Activated CD8-positive, alpha-beta memory T cell treated with anti-CD3 and anti-CD28 coated beads for 1 hour (primary cell): ENCODE measurements at places on chromosomes 2 and 18.

- DNase-seq, result no peak
Observed at GRCh38 chr2:109209412-109209811, 80.4 kb downstream of the SH3RF3 start.

- DNase-seq, result no peak
Observed at GRCh38 chr18:23384778-23385736, 68.0 kb upstream of the RIOK3 start.

DNA sequence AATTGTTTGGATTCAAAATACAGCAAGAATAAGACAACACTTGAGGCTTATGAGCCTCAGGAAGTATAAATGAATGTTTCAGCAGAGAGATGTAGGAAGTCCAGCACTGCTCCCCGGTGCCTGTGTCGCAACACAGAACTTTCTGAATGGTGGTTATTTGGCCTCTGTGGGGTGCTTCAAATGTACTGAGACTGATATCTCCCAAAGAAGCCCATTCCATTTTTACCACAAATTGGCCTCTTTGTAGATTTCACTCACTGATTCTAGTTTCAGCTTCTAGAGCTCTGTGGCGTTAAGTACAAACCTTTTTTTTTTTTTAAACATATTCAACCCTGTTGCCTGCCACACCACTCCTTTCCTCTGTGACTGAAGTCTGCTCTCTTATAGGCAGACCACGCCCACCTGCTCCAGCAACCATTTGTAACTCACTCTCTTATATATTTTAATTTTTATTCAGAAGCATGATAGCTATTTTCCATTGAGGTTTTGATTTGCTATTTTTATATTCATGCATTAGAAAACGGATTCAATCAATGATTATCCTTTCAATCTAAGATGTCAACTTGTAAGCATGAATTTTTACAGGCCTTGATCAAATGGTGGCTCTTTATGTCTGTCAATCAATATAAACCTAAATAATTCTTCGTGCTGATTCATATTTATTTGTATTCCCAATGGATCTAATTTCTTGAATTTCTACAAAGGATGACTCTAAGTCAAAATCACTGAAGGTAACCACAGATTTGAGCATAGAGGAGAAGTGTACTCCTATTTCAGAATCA is 277.1 kb upstream of the CCDC68 start:
- no peak for DNase-seq

- DNase-seq, result no peak
Observed at GRCh38 chr18:23528580-23529472, 25.5 kb downstream of the RMC1 start.

DNA sequence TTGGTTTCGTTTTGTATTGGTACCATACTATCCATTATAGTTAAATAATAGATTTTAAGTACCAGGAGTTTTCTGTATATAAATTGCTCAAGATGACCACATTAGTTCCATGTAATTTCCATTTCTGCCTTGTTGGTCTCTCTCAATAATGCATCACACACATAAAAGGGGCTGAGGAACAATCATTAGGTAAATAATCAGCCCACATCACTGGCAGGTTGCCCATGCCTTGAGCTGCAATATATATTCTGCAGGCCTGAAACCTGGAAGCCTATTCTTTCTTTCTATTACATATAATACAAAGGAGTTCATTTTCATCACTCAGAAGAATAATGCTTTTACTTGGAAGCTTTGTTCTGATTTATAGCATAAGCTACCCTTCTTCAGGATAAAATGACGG is 616.1 kb upstream of the PKDCC start:
- DNase-seq, result no peak

DNA sequence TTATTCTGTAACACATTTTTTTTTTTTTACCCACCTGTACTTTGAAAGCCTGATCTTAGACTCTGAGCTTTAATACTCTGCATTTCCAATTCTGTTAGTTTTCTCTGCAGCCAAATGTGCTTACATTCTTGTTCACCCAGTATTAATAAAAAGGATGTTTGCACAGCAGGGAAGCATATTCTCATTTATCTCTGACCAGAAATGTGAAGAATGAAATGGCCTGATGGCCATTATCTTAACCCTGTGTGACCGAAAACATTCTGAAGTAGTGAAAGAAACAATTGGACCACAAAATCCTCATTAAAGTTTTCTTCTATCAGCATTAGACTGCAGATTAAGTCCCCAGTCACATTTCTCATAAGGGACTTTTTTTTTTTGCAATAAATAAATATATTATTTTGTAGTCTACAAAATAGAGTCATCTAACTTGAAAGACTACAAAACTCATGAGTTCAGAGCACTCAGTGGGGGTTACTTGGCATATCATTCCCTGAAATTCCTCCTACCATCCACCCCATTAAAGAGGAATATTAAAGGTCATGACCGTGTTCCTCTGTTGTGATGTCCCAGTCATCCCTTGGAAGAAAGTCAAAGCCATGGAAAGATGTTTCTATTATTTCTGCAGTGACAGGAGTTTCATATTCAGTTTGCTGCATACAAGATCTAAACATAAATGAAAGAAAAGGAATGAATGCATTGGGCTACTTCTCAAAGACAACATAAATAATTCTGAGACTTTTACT is 364.4 kb downstream of the RND3 start:
- DNase-seq, result no peak

DNA sequence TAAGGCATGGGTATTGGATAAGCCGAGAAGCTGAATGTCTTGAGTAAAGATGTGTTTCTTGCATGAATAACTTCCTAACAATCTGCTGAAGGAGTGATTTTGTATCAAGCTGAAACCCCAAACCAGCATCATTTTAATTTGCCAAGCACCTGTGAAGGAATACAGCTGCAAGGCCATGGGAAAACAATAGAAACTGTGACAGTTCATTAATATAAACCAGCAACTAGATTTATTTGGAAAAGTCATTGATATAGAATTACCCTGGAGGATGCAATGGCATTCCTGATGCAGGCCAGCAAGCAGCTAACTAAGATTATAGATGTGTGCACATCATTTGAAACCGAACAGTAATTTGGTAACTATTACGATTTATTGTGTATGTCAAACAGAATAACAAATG is 155.7 kb upstream of the TCF4 start:
- no peak for DNase-seq

- no peak for DNase-seq
Observed at GRCh38 chr2:44573996-44574395, 212.2 kb downstream of the CAMKMT start.

DNA sequence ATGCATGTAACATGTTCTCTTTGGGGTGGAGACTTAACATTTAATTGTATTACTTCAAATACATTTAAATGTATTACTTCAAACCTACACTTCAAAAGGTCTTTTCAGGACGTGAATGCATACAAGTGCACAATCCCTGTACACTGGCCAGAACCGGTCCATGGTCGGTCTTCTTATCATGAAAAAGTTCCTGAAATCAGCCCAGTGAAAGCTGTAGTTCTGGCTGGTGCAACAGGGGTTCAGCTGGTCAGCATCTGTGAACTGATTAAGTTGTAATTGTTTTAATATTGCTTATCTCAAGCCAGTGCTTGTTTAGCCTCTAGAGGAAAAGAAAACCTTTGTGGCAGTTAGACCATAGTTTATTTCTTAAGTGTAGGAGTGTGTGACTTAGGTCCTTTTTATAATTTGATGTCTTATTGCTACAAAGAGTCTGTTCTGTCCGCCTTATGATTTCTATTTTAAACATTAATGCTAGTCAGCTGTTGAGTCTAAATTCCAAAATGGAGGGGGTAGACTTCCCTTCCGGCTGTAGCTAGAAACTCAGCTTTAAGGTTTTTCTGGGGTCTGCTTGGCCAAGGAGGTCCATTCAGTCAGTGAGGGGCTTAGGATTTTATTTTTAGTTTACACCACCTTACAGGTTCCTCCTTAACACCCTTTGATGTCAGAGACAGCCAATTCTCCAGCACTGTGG is 768 bp upstream of the CYBRD1 start:
- DNase-seq, result no peak

DNA sequence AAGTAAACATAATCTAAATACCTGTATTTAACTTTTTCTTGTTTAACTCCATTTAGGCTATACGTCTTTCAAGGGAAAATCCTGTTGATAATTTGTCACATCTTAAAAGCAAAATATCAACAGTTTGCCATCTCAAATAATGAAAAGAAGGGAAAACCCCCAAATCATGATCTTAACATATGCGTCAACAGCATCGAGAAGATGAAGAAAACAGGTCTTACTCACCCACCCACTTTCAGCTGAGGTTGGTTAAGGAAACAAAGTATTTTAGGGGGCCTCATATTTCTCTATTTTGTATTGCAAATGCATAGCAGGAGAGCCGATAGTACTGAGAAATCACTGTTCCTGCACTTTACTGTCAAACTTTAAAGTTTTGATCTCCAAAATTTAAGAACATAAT is 143.1 kb upstream of the COPS8 start:
- no peak for DNase-seq

GRCh38 chr2:118016911-118017310 is 3.0 kb upstream of the CCDC93 start:
- DNase-seq, result no peak

- no peak for DNase-seq
Observed at GRCh38 chr2:25339211-25339674, 2.5 kb downstream of the DNMT3A start.

DNA sequence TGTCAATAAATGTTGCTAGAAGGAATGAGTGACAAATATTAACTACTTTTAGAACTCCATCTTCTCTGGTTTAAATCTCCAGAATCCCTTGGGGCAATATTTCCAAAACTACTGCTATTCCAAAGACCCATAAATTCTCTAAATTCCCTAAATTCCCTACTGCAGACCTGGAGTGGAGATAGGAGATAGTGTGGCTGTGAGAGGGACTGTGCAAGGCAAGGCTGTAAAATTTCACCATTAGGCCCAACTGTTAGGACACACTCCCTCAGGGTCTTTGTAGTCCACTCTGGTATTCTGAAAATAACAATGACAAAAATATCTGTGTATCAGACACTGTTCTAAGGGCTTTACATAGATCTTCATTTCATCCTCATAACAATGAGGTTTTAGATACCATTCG is 67.9 kb downstream of the MYL12B start:
- no peak for DNase-seq

DNA sequence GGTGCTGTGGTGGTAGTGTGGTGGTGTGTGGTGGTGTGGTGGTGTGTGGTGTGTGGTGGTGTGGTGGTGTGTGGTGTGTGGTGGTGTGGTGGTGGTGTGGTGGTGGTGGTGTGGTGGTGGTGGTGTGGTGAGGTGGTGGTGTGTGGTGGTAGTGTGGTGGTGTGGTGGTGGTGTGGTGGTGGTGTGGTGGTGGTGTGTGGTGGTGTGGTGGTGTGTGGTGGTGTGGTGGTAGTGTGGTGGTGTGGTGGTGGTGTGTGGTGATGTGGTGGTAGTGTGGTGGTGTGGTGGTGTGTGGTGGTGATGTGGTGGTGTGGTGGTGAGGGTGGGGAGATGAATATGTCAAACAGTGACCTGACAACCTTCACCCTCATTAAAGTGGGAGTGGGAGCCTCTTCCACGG is 55.6 kb upstream of the DLGAP1 start:
- DNase-seq, result no peak

GRCh38 chr18:59055345-59056032 is 84.2 kb upstream of the SEC11C start:
- DNase-seq, result no peak

DNA sequence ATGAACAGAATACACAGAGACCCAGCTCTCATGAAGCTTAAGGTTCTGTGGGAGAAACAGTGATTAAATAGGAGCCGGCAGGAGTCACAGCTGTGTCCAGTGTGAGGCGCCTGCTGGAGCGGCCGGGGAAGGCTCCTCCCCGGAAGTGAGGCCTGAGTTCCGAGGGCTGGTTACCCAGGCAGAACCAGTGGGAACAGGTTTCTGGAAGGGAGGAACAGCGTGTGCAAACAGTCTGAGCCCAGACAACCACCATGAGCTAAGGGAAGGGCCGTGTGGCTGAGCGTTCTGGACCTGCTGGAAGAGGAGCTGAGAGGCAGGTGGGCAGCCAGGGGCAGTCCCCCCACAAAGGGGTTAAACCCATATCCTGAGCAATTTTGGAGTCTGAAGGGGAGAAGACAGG is 26.0 kb upstream of the NPAS2 start:
- no peak for DNase-seq

DNA sequence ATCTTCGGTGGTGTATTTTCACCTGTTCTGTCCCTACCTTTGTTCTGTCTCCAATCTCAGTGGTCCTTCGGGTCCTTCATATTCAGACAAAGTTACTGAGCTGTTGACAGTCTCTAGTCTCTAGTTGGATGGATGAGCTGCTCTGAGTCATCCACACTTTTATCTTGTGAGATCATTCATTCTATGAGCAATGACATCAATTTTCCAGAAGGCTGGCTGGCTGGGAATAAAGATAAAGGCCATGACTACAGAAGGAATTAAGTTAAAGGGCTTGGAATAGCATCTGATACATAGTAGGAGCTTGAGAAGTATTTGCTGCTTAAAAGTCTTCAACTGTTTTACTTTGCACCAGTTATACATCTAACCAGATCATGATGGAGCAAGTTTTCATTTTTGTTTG is 43.1 kb upstream of the SLC39A10 start:
- no peak for DNase-seq

GRCh38 chr2:16647992-16648617 is 17.5 kb downstream of the CYRIA start:
- DNase-seq, result no peak

DNA sequence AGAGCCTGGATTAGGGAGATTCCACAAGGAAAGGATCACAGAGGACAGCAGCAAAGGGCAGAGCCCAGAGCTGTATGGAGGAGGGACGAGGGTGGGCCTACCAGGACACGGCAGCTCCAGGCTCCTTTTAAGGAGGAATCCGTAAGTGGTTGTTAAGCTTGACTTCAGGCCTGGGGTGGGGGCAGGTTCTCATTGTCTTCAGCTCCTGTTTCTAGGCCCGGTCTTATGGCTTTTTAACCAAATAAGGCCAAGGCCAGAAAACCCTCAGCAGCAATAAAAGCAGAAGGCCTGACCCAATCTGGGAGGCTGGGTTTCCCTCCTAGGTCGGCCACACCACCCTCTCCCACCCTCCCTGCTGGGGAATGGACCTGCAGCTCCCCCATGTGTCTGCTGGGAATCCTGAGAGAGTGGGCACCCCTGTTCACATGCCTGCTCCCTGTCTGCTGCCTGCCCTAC is 111.2 kb downstream of the PLB1 start:
- no peak for DNase-seq

GRCh38 chr2:118492335-118492734 is 355.1 kb downstream of the EN1 start:
- DNase-seq, result no peak

DNA sequence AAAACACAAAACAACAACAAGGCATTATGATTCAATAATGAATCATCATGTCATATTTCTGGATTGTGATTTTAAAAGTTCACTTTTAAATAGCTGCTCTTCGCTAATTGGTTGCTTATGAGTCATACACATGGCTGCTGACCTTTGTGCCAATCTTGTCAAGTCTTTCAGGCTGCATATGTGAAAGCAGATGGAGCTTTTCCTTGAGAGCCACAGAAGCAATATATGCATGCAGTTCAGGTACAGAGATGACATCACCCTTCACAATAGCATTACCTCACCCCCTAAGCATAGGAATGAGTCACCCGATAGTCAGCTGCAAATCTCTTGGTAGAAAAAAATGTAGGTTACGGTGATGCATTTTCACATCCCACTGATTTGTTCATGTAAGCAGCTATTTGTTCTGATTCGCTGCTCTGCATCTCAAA is 27.2 kb downstream of the EIF2AK3 start:
- no peak for DNase-seq
